Right kidney (tissue), 9 donors: ENCODE measurements at places on chromosomes 2 and 18.
A peak's percentile ranks its signal among the peaks of the same experiment; 100 is the strongest.

- DNase-seq, result no peak
Observed at GRCh38 chr2:209468846-209469245, 45.0 kb downstream of the MAP2 start.

DNA sequence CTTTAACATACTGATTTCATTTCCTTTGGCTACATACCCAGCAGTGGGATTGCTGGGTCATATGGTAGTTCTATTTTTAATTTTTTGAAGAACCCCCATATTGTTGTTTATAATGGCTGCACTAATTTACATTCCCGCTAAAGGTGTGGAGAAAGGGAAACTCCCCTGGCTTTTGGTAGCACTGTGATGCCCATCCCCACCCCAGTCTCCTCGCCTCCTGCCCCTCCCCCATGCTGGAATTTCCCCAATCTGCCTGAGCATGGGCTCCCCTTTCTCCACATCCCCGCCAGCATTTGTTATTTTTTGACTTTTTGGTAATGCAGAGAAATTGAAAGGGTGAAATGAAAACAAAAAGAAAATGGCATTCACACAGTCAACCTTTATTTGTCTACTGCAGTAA is 30.0 kb upstream of the SULT1C4 start:
- DNase-seq, result no peak

DNA sequence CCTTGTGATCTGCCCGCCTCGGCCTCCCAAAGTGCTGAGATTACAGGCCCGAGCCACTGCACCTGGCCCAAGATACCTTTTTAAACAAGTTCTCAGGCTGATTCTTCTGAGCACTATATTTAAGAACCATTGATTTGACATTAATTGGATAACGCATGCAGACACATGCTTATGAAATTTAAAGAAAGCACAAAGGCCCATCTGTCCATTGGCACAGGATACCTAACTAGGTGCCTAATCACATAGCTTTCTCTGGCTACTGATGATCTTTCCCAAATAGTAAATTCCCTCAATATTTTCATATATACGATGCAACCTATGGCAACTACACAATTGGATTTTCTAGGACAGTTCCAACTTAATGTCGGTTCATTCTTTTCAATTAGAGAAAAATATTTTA is 62.5 kb upstream of the STAM2 start:
- no peak for DNase-seq

GRCh38 chr2:235669983-235670962 is 176.4 kb downstream of the AGAP1 start:
- DNase-seq, result peak; percentile 77

DNA sequence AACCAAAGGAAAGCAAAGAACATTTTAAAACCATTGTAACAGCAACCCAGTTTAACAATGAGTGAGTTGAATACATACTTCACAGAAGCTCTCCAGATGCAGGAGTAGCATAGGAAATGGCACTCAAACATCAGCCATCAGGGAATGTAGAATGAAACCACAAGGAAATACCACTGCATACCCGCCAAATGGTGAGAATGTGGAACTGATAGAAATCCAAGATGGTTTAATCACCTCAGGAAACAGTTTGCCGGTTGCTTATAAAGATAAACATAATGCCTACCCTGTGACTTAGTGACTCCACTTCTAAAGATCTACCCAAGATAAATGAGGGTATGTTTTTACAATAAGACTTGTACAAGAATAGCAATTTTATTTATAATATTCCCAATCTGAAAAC is 132.0 kb downstream of the GALNT1 start:
- DNase-seq, result no peak

GRCh38 chr2:97712693-97713295 is 582 bp upstream of the ZAP70 start:
- DNase-seq, result no peak

DNA sequence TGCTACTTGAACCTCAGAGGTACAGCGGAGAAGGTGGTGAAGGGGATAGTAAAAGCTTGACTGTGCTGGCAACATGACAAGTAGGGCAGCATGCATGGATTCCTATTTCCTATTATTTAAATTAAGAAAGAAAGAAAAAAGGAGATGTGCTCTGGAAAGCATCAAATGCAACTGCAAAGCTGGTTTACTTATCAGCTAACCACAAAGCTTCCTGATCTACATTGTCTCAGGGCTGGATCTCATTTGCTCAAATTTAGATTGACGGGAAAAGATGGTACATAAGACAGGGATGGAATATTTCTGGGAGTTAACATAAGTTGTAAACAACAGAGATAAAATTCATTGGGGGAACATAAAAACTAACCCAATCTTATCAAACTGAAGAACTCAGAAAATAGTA is 178.0 kb downstream of the RIT2 start:
- no peak for DNase-seq

DNA sequence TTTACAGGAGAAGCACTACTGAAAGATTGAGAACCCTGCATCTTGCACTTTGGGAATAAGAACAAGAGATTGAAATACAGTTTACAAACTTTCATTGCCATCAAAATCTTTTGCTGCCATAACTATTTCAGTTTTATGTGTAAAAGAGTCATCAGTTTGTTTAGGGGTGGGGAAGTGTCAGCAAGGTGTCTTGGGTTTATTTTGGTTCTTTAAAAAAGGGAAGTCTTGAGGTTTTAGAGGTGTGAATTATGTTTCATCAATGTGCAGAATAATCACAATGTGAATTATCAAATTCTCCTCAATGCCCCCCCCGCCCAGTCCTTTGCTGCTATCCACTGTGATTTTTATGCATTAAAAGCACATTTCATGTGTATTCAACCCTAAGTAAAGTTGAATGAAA is 37.4 kb downstream of the SOCS6 start:
- no peak for DNase-seq

- no peak for DNase-seq
Observed at GRCh38 chr18:429030-429429, 71.5 kb downstream of the COLEC12 start.

- DNase-seq, result no peak
Observed at GRCh38 chr2:15911686-15912085, 28.7 kb upstream of the MYCN start.

- DNase-seq, result no peak
Observed at GRCh38 chr2:176592216-176592615, 323.0 kb downstream of the MTX2 start.

DNA sequence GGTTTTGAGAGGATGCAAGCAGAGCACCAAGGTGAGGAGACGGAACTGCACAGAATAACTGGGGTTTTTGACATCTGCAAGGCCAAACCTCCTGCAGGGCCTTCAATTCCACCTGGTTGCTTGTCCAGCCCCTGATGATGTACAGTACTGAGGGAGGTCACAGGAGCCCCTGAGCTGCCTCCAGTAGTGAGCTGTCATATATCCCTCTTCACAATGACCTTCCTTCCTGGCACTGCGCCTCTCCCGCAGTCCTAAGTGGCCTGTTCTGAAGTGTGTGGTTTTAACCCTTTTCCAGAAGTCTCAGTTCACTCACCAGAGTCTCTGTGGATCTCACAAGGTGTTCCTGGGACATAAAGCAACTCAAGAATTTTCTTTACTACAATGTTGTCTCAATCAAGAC is 45.3 kb downstream of the LRRTM1 start:
- no peak for DNase-seq

GRCh38 chr2:149483004-149483605 is 104.5 kb downstream of the MMADHC start:
- no peak for DNase-seq

DNA sequence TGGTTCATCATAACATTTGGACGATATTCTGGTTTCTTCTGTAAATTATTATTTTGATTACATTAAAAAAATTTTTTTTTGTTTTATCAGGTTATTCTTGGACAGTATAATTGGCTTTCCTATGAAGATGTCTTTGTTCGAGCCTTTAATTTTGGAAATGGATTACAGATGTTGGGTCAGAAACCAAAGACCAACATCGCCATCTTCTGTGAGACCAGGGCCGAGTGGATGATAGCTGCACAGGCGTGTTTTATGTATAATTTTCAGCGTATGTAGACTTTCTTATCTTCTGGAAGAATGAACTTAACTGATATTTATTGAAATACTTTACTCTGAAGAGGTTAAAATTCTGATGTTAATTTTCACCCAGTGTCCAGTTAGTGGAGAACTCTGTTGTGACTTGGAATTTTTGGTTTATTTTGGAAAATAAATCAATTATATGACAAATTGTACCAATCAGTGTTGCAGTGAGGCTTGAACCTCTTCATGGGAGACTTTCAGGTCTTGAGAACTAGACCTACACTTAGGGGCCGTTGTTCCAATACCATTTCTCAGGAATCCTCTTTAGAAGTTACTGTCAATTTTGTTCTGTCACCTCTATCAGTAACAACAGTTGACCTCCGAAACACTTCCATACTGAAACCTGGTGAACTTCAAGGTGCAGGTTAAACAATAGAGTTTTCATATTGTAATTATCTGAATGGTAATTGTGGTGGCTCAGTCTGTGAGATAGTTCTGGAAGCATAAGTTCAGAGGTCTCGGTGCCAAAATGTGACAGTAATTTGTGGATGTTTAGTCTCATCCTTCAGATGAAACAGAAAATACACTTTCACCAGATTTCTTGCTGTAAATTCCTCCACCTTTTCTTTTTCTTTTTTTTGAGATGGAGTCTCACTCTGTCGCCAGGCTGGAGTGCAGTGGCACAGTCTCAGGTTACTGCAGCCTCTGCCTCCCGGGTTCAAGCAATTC is 55.7 kb downstream of the ACSL3 start:
- DNase-seq, result no peak

DNA sequence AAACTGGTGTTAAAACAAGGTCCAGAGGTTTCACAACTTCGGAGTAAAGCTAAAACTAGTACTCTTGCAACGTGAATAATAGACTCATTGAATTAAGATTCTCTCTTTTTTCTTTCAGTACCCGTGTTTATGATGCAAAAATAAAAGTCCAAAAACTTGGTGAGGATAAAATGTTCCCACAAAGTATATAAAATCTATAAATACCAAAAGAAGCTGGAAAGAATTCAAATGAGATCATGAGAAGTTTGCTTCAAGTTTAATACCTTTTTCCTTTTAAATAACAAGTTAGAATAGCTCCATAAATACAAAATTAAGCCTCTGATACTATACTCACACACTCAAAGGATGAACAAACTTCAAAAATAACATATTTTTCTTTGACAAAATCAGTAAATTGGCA is 34.0 kb downstream of the METTL4 start:
- no peak for DNase-seq

- DNase-seq, result no peak
Observed at GRCh38 chr2:224670203-224670602, 46.0 kb downstream of the CCDC195 start.

GRCh38 chr2:23550553-23550952 is 165.6 kb downstream of the KLHL29 start:
- no peak for DNase-seq

GRCh38 chr2:32558492-32558891 is 69.4 kb upstream of the TTC27 start:
- no peak for DNase-seq

DNA sequence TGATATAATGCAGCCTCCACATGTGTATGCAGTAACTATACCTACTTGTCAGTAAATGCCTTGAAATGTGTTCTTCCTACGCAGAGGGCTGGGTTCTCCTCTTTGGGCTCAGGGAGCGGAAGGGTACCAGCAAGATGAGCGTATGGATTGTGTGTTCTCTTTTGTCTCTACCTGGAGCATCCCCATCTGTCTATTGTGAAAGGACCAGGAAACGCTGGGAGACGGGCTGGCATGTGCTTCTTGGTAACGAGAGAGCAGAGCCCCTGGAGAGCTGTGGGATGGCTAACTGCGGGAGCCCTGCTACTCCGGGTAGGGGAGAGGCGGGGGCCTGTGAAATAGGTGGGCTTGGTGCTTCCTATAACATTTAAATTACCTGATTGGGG is 80.9 kb downstream of the BCL2 start:
- no peak for DNase-seq

DNA sequence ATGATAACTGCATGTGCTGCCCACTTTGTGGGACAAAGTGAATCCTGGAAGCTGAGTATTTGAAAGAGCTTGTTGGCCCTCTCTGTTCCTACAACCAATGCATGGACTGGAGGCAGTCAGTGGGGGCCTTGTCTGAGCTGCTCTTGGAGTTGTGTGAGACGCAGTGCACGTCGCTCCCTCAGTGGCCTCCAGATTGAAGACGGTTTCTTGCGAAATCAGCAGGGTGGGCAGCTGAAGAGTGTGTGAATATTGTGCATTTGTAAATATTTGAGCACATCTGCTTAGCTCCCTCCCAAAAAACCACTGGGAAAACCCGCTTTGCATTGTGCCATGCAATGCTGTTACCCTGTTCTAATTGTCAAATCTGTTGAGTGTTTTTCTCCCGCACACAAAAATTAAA is 782.8 kb downstream of the PLCL1 start:
- DNase-seq, result no peak

DNA sequence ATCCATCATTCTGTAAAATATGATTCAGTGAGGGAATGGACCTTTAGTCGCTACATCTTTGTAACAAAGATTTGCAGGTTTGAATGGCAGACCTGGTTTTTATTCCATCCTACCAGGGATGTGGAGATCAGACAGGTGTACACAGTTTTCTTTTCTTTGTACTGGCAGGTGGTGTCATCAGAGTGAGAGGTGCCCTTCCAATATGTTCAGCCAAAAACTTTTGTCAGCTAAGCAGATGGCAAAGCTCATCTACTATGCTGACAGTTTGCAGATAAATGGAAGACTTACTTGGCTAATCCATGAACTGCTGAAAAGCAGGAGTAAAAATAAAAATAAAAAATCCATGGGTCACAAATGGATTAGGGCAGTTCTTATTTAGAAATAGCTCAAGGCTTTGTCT is 185.5 kb upstream of the DOK6 start:
- DNase-seq, result no peak

GRCh38 chr18:68219274-68219673 is 495.6 kb downstream of the TMX3 start:
- DNase-seq, result no peak

GRCh38 chr2:98518101-98518500 is 73.4 kb downstream of the INPP4A start:
- DNase-seq, result no peak

GRCh38 chr2:195117011-195117410 is 540.0 kb upstream of the SLC39A10 start:
- DNase-seq, result no peak

DNA sequence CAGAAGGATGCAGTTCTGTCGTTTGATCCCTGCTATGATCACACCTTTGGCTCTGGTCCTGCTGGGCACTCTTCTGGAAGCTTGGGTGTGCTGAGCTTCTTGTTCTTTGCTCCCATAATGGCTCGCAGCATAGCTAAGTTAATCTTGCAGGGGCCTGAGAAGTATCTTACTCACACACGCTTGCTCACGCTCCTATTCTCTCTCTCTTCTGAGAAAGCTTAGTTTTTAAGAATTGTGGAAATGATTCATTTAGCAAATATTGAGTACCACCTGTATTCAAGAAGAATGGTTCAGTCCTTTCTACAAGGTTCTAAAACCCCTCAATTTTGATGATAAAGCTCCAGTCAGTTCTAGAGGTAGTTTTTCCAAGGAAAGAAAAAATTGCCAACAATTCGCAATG is 40.6 kb downstream of the XRCC5 start:
- DNase-seq, result no peak

DNA sequence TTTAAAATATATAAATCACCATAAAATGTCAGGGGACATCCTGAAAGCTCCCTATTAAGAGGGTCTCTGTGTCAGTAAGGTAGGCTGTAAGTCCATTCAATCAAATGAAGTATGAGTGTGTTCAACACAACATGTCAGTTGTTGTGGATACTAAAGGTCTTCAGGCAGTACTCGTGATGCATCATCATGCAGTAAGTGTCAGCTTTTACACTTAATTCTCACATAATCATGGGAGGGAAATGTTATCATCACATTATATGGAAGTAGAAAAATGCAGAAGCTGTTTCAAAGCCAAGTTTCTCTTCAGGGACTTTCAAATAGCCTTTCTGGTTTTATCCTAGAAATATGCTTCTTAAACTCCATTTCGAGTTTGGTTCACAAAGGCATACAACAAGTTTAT is 477.1 kb upstream of the ID2 start:
- DNase-seq, result no peak

GRCh38 chr2:206241736-206242135 is 32.7 kb upstream of the ZDBF2 start:
- no peak for DNase-seq
